Astrocyte (in vitro differentiated cells and primary cell): ENCODE measurements at places on chromosomes 1 and 21.

- H3K36me3 ChIP-seq = no peaks in the 10 kb centered on the region
- no peaks in the 10 kb centered on the region for H3K27me3 ChIP-seq
- H3K27ac ChIP-seq = no peak overlapping the region
- no peaks in the 10 kb centered on the region for H3K4me1 ChIP-seq
These were observed 25.0 kb downstream of the RCSD1 start for GRCh38 chr1:167654975-167655575.

GRCh38 chr1:28326984-28327383 lies 1.9 kb upstream of the MED18 start:
- no peaks in the 10 kb centered on the region for H3K27me3 ChIP-seq
- DNase-seq = no peak
- H3K27ac ChIP-seq = no peak overlapping the region

GRCh38 chr21:43736224-43736883 lies 17.4 kb downstream of the PDXK start:
- no peaks in the 10 kb centered on the region for H3K36me3 ChIP-seq
- H3K27ac ChIP-seq = no peak overlapping the region
- H3K4me1 ChIP-seq = peaks cover 37% of the 10 kb centered on the region
- H3K4me3 ChIP-seq = no peak overlapping the region

GRCh38 chr1:17880449-17880848 lies 125.3 kb downstream of the ACTL8 start:
- H3K4me3 ChIP-seq = no peak overlapping the region
- no peak overlapping the region for H3K27ac ChIP-seq
- H3K4me1 ChIP-seq = peaks cover 14% of the 10 kb centered on the region
- no peaks in the 10 kb centered on the region for H3K27me3 ChIP-seq
- no peaks in the 10 kb centered on the region for H3K36me3 ChIP-seq
